ENCODE measurements at places on chromosomes 12 and 14. TPM values are rescaled to one million over a fixed set of nuclear protein-coding genes. Genes with fewer than 3 reads are reported as not detected.
A peak's percentile ranks its signal among the peaks of the same experiment; 100 is the strongest.

DNA sequence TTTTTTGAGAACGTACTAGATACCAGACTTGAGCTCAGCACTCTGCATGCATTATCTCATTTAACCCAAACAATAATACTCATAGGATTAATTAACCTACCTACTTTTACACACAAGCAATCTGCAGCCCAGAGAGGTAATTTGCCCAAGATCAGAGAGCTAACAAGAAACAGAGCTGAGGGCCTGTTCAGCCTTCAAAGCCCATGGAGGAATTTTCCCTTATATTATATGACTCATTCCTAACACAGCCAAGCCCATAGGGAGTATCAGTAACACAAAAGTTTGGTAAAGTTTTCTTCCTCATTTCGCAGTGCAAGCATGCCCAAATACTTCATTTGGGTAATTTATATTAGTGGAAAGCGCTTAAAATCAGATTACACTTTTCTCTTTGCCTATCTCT is 94.7 kb downstream of the GALC start:
- no peak for DNase-seq

DNA sequence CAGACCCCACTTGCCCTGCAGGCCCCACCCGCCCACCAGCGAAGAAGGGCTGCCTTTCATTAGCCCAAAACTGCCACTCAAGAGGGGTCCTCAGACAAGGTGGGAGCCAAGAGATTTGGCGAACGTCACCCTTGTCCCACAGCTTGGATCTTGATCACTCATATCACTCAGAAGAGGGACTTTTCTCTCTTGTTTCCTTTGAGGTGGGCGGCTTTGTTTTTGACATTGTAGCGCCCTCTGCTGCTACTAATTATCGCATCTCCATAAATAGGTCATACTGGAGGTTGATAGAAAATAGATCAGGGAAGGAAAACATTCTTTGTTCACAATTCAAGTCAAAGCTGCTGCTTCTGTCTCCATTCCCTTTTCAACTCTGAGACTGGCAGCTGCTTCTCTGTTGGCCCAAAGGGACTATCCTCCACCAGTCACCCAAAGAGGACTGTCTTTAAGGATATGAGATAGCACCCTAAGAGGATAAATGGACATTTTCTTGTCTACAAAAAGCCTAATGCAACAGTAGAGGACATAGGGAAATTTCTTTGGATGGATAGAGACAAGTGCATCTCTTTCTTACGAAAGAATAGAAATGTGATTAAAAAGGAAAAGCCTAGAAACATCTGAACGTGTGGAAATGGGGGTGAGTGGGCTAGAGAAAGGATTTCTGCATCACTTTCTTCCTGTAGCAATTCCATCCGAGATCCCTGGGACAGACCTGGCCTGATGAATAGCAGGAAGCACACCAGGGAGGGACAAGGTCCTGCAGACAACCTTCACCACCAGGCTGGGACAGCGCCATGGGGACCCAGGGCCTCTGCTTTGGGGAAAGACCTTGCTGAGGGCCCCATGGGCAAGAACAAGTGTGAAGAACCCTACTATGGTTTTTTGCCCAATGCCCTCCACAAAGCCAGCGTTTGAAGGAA is 115.8 kb downstream of the DAD1 start:
- DNase-seq, result peak; percentile 75

DNA sequence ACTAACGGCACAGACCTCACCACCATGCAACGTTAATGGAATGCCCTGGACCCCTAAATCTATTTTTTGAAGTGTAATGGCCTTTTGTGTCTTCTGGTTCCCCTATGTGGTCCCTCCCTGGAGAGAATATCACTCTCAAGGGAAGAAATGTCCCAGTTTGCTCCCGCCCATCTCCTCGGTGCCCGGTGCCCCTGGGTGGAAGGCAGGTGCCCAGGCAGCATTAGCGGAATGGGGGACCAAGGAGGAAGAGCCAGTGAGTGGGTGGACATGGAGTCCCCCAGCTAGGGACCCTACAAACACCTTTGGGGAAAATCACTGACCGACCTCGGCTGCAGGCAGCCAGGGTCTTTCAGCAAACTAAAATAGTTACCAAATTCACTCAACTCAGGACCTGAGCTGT is 212.1 kb upstream of the RTL1 start:
- DNase-seq, result no peak

DNA sequence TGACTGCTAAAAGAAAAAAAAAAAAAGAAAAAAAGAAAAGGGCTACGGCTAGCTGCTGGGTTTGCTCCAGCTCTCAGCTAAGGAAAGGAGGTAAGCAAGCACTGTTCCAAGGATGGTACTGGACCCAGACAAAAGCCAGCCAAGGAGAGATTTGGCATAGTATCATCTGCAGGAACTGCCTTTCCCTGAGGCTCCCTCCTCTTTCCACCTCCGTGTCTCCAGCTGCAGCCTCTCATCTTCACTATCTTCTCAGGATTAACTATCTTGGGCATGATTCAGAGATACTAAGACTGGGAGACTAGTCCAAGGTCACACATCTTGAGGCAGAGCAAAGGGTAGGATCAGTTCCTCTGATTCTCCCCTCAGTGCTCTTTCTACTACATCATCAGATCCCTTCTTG is 6.0 kb downstream of the KITLG start:
- no peak for DNase-seq

GRCh38 chr12:105418229-105418628 is 87.7 kb downstream of the C12orf75 start:
- no peak for DNase-seq

KLRC1 gene
- 0.58 TPM for polyA plus RNA-seq

CLMN gene
- 12.2 TPM for polyA plus RNA-seq

WNT5B gene
- 8.8 TPM for polyA plus RNA-seq

KCNJ8 gene
- polyA plus RNA-seq, result 15.3 TPM

LRFN5 gene
- 7.4 TPM for polyA plus RNA-seq

BEGAIN gene
- polyA plus RNA-seq, result 2.7 TPM

SMIM41 gene
- 5.0 TPM for polyA plus RNA-seq

SIX6 gene
- polyA plus RNA-seq, result not detected

SERPINA3 gene
- polyA plus RNA-seq, result 1.4 TPM
